ENCODE measurements at places on chromosomes 1 and 21.

- peak; percentile 37 for DNase-seq
These were observed 266.9 kb downstream of the ASTN1 start for GRCh38 chr1:176897350-176898236.

DNA sequence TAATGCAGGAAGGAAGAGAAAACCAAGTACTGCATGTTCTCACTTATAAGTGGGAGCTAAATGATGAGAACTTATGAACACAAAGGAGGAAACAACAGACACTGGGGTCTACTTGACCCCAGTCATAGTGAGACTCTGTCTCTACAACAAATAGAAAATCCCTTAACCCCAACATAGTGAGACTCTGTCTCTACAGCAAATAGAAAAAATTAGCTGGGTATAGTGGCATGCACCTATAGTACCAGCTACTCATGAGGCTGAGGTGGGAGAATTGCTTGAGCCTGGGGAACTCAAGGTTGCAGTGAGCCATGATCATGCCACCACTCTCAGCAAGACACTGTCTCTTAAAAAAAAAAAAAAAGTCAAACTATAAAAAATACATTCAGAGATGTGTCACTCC is 42.7 kb downstream of the GIPC2 start:
- no peak for DNase-seq

GRCh38 chr1:158333405-158334155 is 2.2 kb upstream of the CD1B start:
- no peak for DNase-seq

GRCh38 chr1:15172405-15173259 is 19.1 kb downstream of the TMEM51 start:
- DNase-seq, result no peak

DNA sequence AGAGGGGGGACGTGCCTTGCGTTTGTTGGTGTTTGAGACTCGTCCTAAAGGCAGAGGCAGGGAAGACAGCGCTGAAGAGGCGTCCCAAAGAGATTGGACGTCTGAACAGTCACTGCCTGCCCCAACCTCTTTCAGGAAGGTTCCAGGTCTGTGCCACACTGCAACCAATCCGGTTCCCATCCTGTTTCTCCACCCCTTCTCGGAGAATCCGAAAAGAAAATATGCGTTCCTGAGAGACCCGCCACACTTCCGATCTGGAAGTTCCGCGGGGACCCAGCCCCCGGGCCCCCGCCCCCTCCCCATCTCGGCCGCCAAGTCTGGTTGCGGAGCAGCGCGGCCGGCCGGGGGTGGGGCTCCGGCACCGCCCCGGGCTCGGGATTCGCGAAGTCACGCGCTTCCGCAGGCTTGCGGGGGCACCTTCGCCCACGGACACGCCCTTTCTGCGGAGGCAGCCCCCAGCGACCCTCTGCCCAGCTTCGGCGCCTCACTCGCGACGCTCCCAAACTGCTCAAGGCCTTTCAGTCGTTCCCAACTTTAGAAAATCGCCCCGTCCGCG is 124.5 kb upstream of the DPYD start:
- peak; percentile 39 for DNase-seq

DNA sequence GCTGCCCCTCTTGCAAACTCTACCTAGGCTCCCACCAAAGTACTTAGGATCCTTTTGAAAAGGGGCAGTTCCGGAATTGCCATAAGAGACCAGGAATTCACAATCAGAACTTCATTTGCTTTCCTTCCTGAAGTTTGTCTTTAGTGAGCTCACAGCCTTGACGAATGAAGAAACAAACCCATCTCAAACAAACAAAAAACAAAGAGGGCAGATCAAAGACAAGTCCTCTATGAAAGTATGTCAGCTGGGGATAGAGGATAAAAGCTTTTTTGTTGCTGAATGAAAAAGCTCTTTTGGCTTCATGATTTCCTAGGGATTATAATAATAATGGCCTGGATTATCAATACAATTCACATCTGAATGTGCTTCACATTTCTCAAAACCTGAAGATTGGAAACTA is 357.9 kb upstream of the DUSP10 start:
- no peak for DNase-seq

GRCh38 chr1:100074604-100075395 is 57.9 kb downstream of the SASS6 start:
- DNase-seq, result no peak

- no peak for DNase-seq
These were observed 53.1 kb downstream of the DIPK1A start for GRCh38 chr1:92907949-92908684.
